Heart right ventricle (tissue), 16 donors: ENCODE measurements at places on chromosomes 7 and 10. TPM values are rescaled to one million over a fixed set of nuclear protein-coding genes. Genes with fewer than 3 reads are reported as not detected.

The TMEM140 gene
- 15.7 TPM for total RNA-seq

The TAS2R4 gene
- total RNA-seq, result 0.23 TPM

The GLI3 gene
- total RNA-seq, result 5.3 TPM

The ICA1 gene
- total RNA-seq, result 74.0 TPM

The AMPH gene
- total RNA-seq, result 1.9 TPM

The GPR146 gene
- 21.4 TPM for total RNA-seq

DNA sequence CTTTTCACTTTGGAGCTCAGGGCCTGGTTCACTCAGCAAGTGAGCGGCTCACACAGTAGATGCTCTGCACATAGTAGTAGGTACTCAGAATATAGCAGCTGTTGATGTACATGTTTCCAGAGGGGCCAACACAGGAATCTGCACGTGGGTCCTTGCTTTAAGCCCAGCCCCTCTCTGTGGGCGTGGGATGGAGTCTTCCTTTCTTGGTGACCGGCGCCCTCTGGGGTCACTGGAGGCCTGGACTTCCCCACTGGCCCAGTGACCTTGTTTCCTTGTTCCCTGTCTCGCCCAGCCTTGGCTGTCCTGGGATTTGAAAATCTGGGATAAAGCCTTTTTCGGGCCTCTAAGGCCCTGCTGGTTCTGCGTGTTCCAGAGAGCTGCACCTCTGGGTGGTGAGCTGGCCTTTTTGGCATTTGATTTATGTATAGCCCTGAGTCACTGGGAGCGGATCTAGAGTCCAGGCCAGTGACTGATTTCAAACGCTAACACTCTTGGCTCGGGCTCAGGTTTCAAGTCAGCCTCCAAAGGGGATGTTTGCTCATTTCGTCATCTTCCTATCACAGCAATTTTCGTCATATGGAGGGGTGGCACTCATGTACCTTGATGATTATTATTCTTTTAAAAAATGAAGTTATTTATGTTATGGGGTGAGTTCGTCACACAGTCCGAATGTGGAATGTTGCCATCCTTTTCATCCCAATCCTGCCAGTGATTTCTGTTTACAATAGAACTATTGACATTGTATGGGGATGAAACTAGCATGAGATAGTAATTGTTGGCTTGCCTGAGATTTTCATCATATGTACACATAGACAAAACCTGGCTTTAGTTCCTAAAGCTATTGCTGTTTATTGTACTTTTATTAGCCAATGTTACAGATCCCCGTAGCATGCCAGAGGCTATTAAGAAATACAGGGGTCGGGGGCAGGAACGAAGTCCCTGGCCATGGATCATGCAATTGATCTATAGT lies 65.5 kb downstream of the CUX1 start:
- peak overlapping the region; percentile 89 for H3K27ac ChIP-seq
- no peaks in the 10 kb centered on the region for H3K27me3 ChIP-seq
- peak; percentile 87 for DNase-seq
- no peaks in the 10 kb centered on the region for H3K36me3 ChIP-seq

GRCh38 chr7:90455163-90456030 lies 14.0 kb upstream of the PTTG1IP2 start:
- H3K27ac ChIP-seq, result no peak overlapping the region
- peak; percentile 11 for DNase-seq
- peaks cover 6% of the 10 kb centered on the region for H3K4me1 ChIP-seq
- no peaks in the 10 kb centered on the region for H3K36me3 ChIP-seq
- H3K27me3 ChIP-seq, result no peaks in the 10 kb centered on the region

DNA sequence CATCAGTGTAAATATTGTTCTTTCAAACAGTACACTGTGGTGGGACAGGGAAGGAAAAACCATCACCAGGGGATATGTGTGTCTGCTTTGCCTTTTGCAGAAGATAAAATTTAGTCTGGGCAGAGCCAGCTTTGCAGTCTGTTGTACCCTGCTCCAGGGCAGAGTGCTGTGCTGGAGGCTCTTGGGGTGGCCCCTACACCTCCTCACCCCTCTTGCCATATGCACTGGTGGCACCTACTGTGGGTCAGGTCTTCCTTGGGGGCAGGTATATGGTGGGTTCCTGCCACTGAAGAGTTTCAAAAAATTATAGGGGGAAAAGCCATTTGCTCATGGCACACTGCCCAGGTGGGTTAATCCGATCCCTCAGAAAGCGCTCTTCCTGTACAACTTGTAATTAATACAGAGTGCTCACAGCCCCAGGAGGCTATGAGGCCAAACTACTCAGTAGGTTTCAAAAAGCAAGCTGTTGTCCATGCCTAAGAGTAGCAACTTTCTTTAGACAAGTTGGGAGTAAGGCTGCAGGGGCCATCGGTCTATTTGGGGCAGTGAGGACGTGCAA lies 112.7 kb upstream of the BMPER start:
- DNase-seq, result no peak
- peaks cover 10% of the 10 kb centered on the region for H3K4me1 ChIP-seq
- no peak overlapping the region for H3K4me3 ChIP-seq
- H3K27me3 ChIP-seq, result no peaks in the 10 kb centered on the region
- H3K27ac ChIP-seq, result no peak overlapping the region
- no peaks in the 10 kb centered on the region for H3K36me3 ChIP-seq

- DNase-seq, result no peak
- no peaks in the 10 kb centered on the region for H3K36me3 ChIP-seq
- no peaks in the 10 kb centered on the region for H3K4me1 ChIP-seq
- H3K27me3 ChIP-seq, result no peaks in the 10 kb centered on the region
- no peak overlapping the region for H3K27ac ChIP-seq
- H3K4me3 ChIP-seq, result no peak overlapping the region
Observed at GRCh38 chr10:60410970-60411369, 21.3 kb upstream of the ANK3 start.

- H3K36me3 ChIP-seq, result no peaks in the 10 kb centered on the region
- H3K4me3 ChIP-seq, result no peak overlapping the region
- DNase-seq, result no peak
- H3K27me3 ChIP-seq, result no peaks in the 10 kb centered on the region
- no peaks in the 10 kb centered on the region for H3K4me1 ChIP-seq
- H3K27ac ChIP-seq, result no peak overlapping the region
Observed at GRCh38 chr7:158362001-158362400, 225.6 kb downstream of the PTPRN2 start.

DNA sequence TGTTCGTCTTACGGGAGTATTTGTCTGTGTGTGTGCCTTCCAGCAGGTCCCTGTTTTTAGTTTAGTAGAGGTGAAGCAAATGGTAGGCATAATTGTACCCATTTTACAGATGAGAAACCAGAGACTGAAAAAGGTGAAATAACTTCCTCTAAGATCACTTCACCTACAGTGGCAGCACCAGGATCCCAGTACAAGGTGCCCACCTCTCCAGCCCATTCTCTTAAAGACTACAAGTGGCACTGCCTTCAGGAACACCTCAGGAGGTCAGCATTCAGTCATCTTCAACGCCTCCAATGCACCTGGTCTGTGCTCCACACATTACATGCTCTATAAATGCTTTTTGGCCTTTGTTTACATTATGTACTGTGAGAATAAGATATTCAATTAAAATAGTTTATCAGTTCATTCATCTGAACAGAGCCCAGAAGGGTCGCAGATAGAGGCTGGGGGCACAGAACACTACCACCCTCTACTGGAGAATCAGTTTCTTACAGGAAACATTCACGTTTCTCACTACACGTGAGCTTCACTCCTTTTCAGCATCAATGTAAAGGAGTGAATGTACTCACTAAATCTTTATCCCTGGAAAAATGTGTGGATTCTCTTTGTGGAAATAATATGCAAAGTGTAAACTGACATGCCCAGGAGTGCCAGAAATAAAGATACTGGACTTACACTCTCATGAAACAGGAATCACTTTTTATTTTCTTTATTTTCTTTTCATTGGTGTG lies 45.5 kb upstream of the ABLIM1 start:
- no peak for DNase-seq
- H3K27ac ChIP-seq, result peak overlapping the region; percentile 38
- no peaks in the 10 kb centered on the region for H3K27me3 ChIP-seq
- peaks cover 24% of the 10 kb centered on the region for H3K4me1 ChIP-seq

DNA sequence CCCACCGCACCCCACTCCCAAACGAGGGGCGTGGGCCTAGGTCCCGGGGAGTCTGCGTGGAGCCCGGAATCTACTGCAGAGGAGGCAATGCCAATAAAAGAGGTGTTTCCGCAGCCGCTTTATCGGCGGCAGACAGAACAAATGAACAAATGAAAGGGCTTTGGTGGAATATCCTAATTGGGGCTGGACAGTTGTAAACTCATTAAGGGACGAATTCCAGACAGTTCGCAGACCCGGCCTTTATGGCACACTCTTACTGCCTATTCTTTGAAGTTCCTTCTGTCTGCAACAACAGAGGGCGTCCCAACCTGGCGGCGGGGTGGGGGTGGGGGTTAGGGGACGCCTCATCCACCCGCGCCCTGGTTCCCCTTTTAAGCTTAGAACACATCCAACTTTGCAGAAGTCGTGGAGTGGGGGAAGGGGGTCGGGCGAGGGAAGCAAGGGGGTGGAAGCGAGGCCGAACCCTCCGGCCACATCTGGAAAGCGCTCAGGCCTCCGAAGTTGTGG lies 4.1 kb downstream of the HOXA9 start:
- no peaks in the 10 kb centered on the region for H3K36me3 ChIP-seq
- DNase-seq, result no peak
- H3K4me3 ChIP-seq, result peak overlapping the region; percentile 57
- peaks cover 96% of the 10 kb centered on the region for H3K27me3 ChIP-seq
- H3K4me1 ChIP-seq, result peaks cover 26% of the 10 kb centered on the region

DNA sequence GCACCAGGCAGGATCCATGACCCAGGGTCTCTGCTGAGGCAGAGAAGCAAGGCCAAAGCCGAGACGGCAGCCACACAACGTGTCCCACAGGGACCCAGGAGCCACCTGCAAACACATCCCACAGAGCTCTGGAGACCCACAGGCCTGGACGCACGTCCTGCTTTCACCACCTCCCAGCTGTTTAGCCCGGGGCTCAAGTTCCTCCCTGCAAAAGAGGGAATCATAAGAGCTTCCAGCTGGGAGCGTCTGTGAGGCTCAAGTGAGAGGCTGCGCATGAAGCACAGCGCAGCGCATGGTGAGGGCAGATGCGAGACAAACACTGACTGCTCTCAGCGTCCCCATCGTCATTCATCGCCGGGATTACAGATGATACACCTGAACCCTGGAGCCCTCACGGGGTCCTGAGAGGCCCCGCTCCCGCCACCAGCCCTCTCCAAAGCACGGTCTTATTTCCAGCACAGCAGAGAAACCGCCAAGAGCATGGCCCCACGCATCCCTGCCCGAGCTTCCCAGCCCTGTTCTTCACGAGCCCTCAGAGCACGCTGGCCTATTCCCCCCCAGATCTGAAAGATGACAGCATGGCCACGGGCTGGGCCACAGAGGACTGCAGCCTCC lies 88.7 kb downstream of the MAD1L1 start:
- no peak overlapping the region for H3K27ac ChIP-seq
- peaks cover 7% of the 10 kb centered on the region for H3K4me1 ChIP-seq
- H3K4me3 ChIP-seq, result no peak overlapping the region
- peaks cover 46% of the 10 kb centered on the region for H3K36me3 ChIP-seq

- H3K4me3 ChIP-seq, result peak overlapping the region; percentile 43
- DNase-seq, result no peak
- H3K4me1 ChIP-seq, result peaks cover 51% of the 10 kb centered on the region
- peak overlapping the region; percentile 36 for H3K27ac ChIP-seq
- H3K27me3 ChIP-seq, result no peaks in the 10 kb centered on the region
- no peaks in the 10 kb centered on the region for H3K36me3 ChIP-seq
Observed at GRCh38 chr7:1455241-1455939, 3.9 kb downstream of the MICALL2 start.

DNA sequence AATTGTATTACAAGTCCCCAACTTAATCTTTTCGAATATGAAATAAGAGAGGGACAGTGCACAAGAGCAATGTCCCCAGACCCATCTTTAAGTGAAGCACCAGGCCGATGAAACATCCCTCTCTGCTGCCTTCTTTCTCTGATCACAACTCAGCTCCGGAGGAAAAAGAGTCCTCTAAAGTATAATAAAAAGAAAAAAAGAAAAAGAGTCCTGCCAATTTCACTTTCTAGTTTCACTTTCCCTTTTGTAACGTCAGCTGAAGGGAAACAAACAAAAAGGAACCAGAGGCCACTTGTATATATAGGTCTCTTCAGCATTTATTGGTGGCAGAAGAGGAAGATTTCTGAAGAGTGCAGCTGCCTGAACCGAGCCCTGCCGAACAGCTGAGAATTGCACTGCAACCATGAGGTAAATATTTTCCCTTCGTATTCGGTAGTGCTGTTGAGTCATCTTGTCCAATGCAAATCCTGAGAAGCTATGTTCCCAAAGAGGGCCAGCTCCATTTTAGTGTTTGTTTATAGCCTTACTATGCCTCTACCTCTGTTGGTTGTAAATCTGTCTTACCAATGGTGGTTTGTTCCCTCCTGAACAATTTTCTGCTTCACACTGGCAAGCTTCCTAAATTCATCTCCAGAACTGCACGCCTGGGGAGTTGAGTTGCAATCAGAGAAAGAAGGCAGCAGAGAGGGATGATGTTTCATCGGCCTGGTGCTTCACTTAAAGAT lies at the start of gene IFIT2:
Gene IFIT2 (plus strand): TSS at position 326 of the 725 bp plus-strand sequence. CDS start 78 bp downstream, at position 404.
- no peaks in the 10 kb centered on the region for H3K36me3 ChIP-seq
- DNase-seq, result peak; percentile 30
- H3K4me3 ChIP-seq, result peak within 1 kb of the TSS; percentile 30
- H3K4me1 ChIP-seq, result peaks cover 23% of the 10 kb centered on the region
- H3K27ac ChIP-seq, result peak within 1 kb of the TSS; percentile 94
